Stimulated activated CD4-positive, alpha-beta T cell treated with anti-CD3 and anti-CD28 coated beads, Interleukin-1b, Interleukin-23, amount 100 ng/mL, for 1 hour (primary cell): ENCODE measurements at places on chromosomes 13 and 19.

DNA sequence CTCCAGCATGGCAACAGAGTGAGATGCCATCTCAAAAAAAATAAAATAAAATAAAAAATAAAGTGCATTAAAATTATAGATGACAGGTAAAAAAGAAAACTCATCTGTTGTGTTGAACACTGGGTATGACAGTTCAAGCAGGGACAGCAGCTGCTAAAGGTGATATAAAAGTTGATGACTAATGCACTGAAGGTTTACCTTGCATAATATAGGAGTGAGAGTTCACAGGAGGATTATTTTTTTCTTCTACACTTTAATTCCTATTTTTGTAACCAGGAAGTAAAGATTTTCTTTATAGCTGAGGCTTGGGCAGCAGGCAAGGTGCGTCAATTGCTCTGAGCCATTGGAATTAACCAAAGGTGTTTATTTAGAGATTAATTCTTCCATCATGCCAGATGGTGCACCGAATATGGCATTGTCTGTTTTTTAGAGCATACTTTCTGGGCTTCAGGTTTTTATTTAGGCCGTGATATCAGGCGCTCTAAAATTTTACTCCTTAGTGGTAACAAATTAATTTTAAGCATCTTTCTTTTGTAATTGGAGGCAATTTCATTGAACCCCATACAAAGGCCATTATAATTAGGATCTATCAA lies 337.0 kb upstream of the SLC10A2 start:
- no peak for DNase-seq

GRCh38 chr19:50172726-50173125 lies 9.6 kb upstream of the IZUMO2 start:
- DNase-seq, result no peak

DNA sequence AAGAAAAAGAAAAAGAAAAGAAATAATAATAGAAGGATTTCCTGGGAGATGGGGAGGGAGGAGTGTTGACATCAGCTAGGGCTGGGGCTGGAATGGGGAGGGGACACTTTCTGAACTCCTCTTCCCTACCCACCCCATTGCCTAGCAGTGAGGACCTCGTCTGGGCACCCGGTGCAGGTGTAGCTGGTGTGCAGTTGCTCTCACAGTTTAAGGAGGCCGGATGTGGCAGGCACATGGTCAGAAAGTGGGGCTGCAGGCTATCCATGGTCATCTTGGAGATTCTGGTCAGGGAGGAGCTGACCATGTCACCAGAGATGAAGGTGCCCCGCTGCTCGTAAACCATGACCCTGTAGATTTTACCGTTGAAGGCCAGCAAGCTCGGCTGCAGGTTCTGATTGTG lies 8.5 kb upstream of the TUBB4A start:
- DNase-seq, result no peak

DNA sequence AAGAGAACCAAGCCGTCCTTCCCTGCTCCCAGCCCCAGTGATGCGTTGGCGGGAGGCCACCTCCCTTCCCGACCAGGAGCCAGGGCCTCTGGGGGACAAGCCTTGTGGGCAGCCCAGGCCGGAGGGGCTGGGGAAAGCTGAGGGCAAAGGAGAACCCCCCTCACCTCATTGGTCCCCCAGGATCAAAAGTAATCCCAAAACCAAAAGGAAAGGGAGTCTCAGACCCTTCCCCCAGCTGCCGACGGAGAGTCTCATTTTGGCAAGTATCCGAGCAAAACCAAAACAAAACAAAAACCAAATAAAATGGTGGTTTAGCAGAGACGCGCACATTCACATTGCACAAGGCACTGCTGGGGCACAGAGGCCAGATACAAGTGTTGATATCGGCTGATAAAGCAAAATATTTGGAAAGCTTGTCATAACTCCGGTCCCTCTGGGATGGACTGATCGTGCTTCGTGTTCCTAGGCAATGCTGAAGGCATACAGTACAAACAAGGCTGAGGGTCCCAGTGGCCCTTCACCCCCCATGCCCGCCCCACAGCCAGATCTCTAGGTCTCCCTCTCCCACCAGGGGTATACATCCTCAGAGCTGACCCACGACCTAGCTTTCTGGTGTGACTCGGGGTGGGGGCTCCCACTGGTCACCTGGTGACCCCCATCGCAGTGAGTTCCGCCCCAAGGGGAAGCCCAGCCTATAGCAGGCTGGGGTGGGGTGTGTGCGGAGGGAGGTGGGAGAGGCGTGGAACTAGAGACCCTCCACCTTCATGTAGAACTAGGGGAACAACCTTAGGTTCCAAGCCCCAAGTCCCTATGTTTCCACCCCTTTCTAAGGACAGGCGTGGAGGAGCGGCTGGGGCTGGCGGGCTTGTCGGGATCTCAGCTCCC lies 2.1 kb downstream of the CEBPA start:
- DNase-seq, result no peak

GRCh38 chr13:21148557-21149258 lies 27.6 kb downstream of the SKA3 start:
- no peak for DNase-seq

- no peak for DNase-seq
Observed at GRCh38 chr19:39130337-39131254, 5.0 kb downstream of the PAK4 start.

DNA sequence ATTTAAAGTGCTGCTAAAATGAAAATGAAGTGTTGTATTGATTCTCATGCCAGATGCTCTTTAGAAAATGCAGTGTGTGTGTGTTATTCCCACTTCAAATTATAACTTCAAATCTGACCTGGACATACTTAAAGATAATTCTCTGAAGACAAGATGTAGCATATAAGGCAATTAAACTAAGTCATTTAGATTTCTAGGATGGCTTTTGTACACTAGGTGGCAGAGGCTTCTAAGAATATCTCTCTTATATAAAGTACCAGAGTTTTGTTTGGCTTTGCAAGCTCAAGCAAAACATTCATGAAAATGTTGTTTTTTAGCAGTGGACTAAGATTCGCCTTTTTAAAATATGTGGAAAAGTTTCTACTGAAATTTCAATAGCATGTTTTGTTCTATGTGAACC lies 407.2 kb downstream of the GPC5 start:
- no peak for DNase-seq

DNA sequence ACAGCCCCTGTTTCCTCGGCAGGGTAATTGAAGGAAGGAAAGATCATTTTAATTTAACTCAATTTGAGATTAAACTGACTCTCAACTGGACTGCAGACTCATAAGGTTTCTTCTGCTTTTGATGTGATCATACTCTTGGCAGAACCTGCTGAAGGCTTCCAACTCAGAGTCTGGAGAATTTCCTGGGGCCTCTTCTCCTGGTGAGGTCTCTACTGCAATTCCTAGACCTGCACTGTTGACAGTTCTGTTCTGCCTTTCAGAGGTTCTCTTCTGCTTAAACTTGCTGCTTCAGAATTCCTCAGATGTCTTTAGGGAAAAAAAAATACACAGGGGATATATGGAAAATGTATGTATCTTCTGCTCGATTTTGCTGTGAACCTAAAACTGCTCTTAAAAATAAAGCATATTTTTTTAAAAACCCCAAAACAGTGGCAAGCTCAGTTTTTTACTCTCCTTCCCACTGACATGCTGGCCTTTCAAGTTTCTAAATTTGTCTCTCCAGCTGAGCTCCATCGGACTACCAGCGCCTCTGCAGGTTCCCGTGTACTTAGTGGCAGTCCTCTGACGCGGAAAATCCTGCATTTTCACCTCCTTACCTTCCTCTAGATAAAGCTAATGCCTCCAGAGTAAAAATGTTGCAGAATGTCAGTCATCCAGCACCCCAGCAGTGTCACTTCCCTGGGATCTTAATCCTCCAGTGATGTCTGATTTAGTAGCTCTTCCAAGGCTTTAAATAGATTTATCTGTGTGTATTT lies 733.5 kb upstream of the SGCG start:
- no peak for DNase-seq

DNA sequence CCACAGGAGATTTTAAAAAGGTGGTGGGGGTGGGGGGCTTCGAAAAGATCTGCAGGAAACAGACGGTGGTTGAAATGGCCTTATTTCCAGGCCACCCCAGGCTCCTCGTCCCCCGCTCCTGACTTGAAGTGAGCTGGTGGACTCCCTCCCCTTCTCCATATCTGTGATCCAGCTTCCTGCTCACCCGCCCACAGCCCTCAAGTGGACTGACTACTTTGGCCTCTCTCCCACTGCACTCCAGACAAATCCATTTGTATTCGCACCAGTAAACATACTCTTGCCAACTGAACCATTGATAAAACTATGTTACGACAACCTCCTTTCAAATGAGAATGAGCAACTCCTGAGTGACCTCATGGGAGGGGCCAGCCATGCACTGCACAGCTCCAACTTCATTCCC lies 259.5 kb downstream of the COL4A1 start:
- DNase-seq, result no peak

- no peak for DNase-seq
Observed at GRCh38 chr19:46179076-46179759, 31.2 kb downstream of the IGFL2 start.

DNA sequence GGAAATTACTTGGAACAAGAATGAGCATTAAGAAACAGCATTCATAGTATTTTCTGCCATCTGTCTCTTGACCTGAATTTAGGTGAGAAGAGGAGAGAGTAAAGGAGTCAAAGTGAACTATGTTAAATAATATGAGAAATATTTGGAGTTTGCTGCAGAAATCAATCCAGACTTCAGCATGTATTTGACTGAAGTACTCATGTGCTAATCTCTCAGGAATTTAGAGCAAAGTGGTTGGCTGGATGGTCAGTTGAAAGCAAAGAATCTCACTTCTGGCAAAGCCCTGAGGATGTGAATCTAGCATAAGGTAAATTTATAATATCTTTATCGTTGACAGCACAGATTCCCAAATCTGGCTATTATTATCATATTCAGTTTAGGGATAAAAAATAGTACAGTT lies 394.3 kb downstream of the PCDH17 start:
- no peak for DNase-seq

DNA sequence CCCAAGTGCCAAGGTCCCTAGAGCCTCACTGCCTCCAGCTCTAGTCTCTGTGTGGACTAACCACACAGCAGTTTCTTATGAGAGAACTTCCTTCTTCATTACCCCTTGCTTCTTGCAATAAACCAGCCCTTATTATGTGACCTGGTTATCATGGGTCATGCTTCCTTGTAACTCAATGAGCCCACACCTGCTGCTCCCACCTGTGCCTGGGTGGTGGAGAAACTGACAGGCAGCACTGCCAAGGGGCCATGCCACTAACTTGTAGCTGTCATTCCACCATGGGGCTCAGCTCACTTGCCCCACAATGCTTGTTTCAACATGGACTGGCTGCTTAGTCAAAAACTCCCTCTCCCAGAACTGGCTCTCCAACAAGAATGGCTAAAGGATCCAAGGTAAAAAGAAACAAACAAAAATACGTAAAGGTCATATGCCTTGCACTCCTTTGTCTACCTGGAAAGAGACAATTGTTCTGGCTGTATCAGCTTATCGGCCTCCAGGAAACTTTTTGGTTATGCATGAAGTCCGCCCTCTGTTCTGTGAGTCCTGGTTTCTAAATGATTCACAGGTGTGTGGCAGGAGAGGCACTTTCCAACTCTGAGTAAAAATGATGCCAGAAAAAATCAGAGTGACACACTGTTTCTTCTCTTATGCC lies 446.4 kb downstream of the COG6 start:
- no peak for DNase-seq

- no peak for DNase-seq
Observed at GRCh38 chr19:57380923-57381322, 8.7 kb upstream of the ZNF548 start.

GRCh38 chr19:15037586-15037985 lies 11.7 kb upstream of the CASP14 start:
- DNase-seq, result no peak

GRCh38 chr13:21606796-21607195 lies 2.8 kb upstream of the MICU2 start:
- no peak for DNase-seq

- no peak for DNase-seq
Observed at GRCh38 chr13:65592731-65593130, 1637.4 kb downstream of the PCDH9 start.

DNA sequence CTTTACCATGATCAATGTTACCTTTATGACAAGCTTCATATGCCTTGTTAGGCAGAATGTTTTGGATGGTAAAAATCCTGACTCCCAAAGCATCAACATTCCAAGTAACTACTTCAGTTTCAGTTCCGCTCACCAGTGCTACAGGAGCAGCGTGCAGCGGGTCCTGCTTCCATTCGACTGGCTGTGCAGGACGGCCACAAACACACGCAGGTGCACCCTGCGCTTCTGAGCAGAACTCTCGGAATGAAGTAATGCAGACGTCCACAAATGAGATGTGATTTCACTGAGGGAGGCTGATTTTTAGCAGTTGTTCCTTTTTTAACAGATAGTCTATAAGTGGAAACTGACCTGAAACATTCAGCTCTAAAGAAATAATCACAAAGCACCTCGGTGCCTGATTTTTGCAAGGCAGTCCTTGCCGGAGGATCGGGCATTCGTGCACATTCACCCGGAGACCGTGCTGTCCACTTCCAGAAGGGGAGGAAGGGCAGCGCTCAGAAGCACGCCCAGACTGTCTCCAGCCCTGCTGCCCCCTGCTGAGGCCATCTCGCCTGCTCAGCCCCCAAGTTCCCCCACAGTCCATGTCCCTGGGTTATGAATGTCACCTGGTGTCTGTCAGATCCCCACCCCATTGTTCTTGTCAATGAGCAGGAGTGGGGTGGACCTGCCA lies 85.8 kb downstream of the RAB20 start:
- DNase-seq, result no peak

DNA sequence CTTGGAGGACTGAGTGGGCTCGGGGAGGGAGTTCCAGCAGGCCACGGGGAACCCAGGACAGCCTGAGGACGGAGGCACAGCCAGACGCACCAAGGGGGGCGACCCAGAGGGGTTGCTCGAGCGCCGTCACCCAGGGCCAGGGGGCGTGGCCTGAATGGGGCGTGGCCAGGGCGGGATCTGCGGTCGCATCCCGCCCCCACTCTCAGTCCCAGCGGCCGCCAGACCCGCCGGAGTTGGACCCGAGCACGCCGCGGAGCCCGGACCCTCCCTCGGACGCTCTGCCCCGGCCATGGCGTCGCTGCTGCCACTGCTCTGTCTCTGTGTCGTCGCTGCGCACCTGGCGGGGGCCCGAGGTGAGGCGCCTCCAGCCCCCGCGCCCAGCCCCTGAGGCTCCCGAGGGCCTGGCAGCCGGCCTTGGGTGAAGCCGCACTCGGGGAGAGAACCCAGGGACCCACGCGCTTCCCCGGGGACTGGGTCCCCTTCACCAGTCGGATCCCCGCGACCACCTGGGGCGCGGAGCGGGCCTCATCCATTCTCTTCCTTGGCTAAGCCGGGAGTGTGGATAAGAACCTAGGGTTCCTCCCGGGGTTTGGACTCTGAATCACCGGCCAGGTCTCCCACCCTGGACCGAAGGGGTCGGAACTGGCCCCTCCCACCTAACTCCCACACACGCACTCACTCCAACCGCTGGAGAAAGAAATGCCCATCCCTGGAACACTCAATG lies at the start of gene CILP2:
CILP2 (plus strand) TSS at position 205 of the 724 bp plus-strand sequence; CDS start at position 290, 85 bp downstream.
- no peak for DNase-seq
